ENCODE measurements at places on chromosomes 1 and 21.

GRCh38 chr1:160428655-160429054 is 28.3 kb downstream of the VANGL2 start:
- DNase-seq: no peak

DNA sequence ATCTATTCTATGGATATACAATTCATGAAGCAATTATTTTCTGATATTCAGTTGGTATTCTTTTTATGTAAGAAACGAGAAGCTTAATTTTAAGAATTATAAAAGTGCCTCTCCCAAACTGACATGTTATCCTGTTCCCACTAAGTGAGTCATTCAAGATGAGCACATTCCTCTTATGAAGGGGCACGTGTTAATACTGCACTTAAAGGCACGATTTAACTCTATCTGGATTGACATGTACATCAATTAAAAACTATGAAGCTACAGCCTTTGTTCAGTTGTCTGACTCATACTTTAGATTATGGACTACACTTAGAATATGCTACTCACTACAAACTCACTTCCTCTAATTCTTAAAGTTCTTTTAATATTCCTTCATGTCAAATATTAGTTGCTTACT is 111.6 kb downstream of the CYYR1 start:
- DNase-seq: no peak

- no peak for DNase-seq
Measured at GRCh38 chr1:52669696-52670095, 28.5 kb downstream of the COA7 start.

GRCh38 chr1:242886137-242886536 is 361.6 kb upstream of the PLD5 start:
- no peak for DNase-seq

DNA sequence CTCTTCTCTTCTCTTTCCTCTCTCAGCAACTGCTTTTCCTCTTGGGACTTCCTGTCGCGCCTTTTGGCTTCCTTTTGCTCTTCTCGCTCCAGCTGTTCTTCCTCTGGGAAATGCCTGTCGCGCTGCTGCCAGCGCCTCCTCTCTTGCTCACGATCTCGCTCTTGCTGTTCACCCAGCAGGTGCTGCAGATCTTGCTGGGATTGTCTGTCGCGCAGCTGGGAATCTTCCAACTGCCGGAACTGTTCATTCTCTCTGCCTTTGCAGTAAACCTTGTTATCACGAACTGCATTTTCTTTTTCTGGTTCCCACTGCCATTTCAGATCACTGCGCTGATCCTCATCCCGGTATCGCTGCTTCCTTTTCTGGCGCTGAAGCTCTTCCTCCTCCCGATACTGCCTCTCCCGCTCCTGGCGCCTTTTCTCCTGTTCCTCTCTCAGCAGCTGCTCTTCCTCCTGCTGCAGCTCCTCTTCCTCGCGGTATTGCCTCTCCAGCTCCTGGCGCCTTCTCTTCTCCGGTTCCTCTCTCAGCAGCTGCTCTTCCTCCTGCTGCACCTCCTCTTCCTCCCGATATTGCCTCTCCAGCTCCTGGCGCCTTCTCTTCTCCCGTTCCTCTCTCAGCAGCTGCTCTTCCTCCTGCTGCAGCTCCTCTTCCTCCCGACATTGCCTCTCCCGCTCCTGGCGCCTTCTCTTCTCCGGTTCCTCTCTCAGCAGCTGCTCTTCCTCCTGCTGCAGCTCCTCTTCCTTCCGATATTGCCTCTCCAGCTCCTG is 5.8 kb downstream of the TCHH start:
- no peak for DNase-seq

DNA sequence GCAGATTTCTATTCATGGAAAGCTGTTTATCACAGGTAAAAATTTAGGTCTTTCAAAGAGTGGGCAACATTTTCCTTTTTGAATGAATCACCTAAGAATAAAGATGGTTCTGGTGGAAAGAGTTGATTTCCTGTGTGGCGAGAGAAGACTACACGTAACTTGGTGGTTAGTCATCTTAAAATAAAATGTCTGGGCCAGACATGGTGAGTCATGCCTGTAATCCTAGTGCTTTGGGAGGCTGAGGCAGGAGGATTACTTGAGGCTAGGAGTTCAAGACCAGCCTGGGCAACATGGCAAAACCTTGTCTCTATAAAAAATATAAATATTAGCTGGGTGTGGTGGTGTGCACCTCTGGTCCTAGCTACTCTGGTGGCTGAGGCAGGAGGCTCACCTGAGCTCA is 65.7 kb downstream of the DISP1 start:
- DNase-seq: no peak

DNA sequence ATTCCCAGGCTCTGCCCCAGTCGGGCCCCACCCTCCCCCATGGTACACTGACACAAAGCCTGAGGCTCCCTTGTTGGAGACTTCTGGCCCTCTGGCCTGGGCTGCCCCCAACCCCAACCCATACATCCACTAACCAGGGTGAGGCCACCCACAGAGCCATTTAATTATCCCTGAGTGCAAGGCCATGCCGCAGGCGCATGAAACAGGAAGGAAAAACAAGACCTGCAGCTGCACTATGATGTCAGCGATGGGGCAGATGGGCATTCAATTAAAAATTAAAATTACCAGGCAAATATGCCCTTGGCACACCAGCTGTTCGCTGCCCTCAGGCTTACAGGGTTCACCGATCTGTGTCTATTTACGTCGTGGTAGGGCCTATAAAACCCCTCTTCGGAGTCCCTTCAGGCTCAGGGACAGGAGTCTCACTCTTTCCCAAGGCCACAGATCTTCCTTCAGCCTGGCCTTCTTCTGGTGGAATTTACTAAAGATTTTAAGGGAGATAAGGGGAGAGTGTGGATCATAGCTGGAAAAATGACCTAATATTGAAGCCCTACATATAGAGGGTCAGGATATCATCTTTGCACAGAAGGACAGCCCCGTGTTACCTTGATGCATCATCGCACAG is 29.6 kb upstream of the RGS16 start:
- no peak for DNase-seq

GRCh38 chr1:220137019-220137786 is 43.3 kb downstream of the IARS2 start:
- no peak for DNase-seq

DNA sequence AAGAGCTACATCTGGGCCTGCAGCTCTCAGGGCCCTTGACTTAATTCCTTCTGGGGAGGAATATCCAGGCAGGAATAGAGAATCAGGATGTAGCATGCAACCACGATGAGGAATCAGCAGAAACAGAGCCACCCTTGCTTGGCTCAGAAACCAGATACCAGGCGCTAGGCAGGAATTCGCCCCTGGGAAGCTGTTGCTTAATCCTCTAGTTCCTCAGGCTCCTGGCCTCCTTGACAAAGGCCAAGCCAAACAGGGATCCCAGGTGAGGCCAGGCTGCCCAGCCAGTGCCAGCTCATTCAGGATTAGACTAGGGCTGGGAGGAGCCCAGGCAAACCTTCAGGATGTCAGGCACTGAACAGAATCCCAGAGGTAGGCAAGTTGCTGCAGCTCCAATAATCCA is 48.2 kb upstream of the IRF2BP2 start:
- DNase-seq: no peak

DNA sequence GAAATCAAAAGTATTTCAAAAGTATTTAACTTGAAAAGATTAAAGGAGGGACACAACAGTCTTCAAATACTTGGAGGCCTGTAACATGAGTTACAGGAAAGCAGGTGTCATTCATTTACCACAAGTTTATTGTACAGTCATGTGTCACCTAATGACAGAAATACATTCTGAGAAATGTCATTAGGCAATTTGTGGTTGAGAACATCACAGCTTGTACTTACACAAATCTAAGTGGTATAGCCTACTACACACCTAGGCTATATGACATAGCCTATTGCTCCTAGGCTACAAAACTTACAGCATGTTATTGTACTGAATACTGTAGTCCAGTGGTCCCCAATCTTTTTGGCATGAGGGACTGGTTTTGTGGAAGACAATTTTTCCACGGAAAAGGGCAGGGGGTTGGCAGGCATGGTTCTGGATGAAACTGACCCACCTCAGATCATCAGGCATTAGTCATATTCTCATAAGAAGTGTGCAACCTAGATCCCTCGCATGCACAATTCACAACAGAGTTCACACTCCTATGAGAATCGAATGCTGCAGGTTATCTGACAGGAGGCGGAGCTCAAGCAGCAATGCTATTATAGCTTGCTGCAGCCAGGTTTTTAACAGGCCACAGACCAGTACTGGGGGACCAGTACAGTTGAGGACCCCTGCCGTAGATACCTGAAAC is 25.0 kb upstream of the PHTF1 start:
- no peak for DNase-seq

DNA sequence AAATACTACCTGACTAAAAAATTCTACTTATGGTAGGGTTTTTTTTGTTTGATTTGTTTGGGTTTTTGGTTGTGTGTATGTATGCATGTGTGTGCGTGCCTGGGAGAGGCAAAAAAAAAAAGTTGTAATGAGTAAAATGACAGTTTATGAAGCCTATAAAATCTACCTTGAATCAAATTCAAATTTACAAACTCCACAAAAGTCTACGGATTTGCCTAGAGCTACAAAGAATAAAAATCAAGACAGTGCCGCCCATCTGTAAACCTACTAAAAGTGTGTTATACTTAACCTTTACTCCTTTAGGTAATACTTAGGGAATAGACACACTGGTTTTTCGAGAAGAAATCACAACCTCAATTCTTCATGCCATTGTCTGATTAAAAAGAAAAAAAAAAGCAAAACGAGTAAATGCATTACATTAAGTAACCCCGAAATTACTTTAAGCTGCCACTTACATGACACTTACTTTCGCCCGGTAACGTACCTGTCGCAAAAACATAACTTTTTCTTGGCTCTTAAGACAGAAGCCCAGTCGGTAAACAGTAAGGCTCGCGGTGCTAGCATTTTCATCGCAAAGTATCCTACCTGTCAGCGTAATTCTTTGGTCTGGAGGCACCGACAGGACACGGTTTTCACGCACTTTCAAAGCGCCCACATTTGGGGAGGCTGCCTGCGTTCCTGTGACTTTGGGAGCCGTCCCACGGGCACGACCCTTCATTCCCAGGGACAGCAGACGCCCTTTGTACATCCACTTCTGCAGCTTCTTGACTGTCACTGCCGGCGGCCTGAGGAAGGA is 951 bp downstream of the SYDE2 start:
- no peak for DNase-seq

- no peak for DNase-seq
Measured at GRCh38 chr1:40794974-40795715, 11.6 kb downstream of the KCNQ4 start.

DNA sequence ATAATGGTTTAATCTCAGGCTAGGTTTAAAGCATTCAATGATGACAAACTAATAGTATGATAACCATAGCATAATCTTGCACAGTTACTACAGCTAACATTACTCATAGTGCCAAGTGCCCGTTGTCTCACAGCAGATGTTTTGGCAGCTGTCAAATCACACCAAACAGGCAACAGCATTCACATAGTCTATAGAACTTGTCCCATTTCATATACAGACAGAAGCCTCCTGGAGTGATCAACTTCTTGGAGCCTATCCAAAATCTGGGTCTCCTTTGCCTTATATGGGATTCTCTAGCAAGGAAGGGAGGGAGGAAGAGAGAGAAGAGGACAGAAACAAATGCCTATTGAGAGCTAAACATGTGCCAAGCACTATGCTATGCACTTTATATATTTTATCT is 250.6 kb upstream of the ZP4 start:
- no peak for DNase-seq

GRCh38 chr1:183276386-183277080 is 90.5 kb downstream of the LAMC2 start:
- no peak for DNase-seq

GRCh38 chr1:98045767-98046641 is 125.2 kb upstream of the DPYD start:
- no peak for DNase-seq

GRCh38 chr1:93665015-93665414 is 16.6 kb downstream of the BCAR3 start:
- DNase-seq: no peak

DNA sequence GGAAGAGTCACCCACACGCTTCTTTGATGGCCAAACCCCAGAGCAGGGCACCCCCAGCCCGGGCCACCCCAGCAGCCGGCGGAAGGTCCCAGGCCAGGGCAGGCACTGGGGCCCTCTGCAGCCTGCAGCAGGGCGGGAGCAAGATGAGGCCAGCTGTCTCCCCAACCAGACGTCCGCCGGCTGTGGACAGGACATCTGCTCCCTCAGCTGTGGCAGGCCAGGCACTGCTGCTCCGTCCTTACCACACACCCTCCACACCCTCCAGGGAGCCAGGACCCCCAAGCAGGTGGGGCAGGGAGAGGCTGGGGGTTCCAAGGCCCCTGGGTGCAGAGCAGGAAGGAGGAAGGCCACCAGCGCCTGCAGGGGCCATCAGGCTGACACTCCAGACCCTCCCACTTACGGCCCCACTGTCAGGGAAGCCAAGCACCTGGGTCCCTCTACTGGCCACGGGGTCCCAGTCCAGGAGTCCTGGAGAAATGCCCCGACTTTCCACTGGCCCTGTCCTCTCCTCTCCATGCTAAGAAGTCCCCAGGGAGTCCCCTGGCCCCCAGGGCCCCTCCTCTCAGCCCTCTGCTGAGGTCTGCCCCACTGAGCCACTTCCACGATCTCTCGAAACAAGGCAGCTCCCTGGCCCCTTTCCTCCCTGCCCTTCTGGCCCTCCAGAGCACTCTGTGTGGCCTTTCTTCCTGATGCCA is 5.6 kb downstream of the WNT9A start:
- DNase-seq: no peak
